Esophagus squamous epithelium (tissue), 5 donors: ENCODE measurements at places on chromosomes 7 and 10.

DNA sequence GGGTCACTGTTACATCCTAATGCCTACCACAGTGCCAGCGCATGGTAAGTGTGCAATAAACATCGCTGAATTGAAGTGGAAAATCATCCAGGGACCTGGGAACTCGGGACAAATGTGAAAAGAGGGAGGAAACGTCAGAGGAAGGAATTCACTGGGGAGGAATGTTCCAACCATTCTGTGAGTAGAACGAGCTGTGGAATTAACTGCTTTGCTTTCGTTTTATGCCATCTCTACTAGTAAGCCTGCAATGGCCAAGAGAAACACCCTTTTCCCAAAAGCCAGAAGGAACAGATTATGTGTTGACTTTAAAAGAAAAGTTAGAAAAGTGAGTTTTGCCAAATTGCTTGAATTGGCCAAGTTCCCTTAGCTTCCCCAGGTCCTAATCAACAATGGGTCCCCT, 1044.9 kb downstream of the TYW1 start:
- DNase-seq = no peak

- no peak for DNase-seq
Measured at GRCh38 chr10:109866168-109866994, 56.9 kb downstream of the XPNPEP1 start.

DNA sequence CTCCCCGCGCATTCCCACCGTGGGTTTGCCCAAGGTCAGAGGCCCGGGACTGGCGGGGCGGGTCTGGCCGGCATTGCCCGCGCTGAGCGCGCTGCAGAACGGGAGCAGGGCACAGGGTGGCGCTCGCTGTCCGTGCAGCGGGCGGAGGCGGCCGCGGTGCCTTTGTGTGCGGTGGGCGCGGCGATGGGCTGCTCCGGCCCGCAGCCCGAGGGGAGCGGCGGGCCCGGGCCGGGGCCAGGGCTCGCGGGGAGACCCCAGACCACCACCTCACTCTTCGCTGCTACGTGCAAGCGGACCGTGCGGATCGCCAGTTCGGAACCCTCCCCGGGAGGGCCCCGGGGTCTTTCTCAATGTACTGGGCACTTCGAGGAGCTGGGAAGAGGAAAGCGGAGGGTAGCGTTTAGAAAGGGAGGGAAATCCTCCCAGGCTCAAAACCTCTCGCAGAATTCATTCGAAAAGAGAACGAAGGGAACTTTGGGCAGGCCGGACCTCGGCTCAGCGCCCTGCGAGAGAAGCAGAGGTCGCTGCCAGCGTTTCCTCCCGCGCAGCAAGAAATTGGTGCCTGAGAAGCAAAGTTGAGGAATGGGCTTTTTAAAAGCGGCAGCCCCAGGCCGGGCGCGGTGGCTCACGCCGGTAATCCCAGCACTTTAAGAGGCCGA, 8.5 kb downstream of the SP8 start:
- no peak for DNase-seq

DNA sequence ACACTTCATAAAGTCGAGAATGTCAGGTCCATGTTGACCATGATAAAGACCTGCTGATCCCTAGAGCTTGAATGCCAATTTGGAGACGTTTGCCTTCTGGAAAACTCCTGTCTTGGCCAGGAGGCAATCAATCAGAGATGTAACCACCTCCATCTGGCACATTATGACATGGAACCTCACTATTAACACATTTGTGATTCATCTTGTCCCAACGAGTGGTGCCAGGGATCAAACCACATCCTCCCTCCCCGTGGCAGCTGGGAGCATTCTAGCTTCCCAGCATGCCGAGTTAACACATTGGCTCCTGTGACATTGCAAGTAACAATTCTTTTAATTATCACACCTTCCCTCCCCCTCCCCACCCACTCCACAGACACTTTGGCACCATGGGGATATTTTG, 84.0 kb upstream of the PPP1R17 start:
- no peak for DNase-seq

DNA sequence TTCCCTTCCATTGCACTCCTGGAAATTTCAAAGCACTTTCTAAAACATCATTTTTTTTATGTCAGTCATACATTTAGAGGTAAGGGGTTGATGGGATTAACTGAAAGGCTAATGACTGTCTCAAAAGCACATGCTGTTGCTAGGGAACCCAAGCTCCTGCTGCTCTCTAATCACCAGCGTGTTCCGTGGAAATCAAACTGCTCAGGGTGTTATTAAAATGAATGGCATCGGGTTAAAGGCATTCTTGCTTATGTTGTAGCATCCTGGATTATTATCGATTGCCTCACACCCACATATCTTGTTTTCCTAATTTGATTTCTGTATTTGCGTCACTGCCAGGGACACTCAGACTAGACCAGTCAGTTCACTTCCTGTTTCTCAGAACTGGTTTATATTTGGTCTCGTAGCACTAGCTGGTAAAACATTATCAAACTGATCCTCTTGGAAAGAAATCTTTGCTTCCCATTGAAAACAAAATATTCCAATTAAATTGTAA, 216.5 kb upstream of the MKLN1 start:
- DNase-seq = no peak

DNA sequence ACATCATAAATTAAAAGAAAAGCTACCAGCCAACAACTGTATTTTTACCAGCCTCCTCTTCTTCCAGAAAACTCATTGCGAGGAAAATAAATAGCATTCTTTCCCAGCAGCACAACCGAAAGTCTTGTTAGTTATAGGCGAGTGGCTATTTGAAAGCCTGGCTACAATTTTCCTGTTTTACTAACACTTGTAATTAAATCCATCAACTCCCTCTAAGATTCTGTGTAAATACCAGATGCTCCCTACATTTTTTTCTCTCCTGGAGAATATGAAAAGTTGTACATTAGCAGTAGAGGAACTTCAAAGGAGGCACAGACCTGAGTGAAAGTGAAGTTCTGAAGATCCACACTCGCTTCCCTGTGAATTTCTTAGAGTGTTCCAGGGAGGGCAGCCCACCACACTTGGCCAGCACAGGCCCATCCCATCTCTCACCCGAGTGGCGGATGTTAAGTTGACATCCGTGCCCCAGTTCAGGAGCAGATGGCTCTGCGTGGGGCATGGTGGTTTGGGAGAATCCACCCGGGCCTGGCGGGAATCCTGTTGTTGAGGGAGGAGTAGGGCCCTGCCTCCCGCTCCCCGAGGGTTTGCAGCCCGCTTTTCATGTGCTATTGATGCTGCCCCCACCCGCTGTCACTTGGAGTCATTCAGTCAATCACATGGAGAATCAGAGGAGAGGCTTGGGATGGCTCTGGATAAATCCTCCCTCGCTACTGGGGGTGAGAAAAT, 451.0 kb upstream of the GALNT17 start:
- DNase-seq = no peak
